HEK293T (cell line): ENCODE measurements at places on chromosomes 5 and 9.

DNA sequence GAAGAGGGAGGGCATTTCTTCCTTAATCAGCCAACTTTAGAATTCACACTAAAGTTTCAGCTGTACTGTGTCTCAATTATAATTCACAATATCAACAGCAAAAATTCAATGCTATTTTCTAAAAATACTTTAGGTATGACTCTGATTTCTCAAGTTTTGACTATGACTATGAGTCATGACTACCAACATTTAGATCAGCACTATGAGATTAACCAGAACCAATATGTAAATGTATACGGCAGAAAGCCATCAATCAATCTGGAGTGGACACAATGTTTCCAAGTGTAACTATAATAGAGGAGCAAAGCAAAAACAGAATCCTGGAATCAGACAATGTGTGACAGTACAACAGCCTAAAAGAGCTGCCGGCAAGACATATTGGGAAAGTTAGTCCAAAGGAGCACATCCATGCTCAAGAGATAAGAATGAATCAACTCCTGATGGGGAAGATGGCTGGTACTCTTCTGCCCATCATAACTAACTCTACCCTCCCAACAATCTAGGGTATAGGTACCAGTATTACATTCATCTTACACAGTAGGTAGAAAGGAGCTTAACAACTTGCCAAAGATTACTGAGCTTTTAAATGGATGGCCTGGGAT lies 294.4 kb downstream of the SEMA5A start:
- no peak for DNase-seq

GRCh38 chr5:28483327-28484025 lies 1445.1 kb upstream of the CDH9 start:
- DNase-seq, result no peak

GRCh38 chr5:164672931-164673694 lies 1167.7 kb downstream of the MAT2B start:
- peak; percentile 11 for DNase-seq

DNA sequence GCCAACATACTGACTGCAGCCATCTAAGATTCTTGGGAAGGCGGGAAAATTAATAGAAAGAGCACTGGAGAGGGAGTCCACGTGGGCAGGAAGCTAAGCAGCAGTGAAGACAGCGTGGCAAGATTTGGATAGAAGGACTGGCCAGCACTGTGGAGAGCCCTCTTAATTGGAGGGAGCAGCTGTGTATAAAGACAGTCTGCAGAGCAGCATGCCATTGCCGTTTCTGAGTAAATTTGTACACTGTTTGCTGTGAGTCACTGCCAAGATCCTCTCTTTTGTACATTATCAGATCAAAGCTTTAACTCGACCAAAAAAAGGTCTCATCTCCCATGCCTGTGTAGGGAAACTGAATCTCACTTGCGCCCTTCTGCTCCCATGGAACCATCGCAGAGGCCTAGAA lies 45.3 kb downstream of the INSYN2B start:
- no peak for DNase-seq

GRCh38 chr5:149035372-149035790 lies 27.5 kb downstream of the SH3TC2 start:
- DNase-seq, result peak; percentile 72

GRCh38 chr9:105639936-105640335 lies 22.3 kb upstream of the TAL2 start:
- DNase-seq, result no peak

- DNase-seq, result no peak
These were observed 30.1 kb downstream of the ARRDC3 start for GRCh38 chr5:91352831-91353695.

DNA sequence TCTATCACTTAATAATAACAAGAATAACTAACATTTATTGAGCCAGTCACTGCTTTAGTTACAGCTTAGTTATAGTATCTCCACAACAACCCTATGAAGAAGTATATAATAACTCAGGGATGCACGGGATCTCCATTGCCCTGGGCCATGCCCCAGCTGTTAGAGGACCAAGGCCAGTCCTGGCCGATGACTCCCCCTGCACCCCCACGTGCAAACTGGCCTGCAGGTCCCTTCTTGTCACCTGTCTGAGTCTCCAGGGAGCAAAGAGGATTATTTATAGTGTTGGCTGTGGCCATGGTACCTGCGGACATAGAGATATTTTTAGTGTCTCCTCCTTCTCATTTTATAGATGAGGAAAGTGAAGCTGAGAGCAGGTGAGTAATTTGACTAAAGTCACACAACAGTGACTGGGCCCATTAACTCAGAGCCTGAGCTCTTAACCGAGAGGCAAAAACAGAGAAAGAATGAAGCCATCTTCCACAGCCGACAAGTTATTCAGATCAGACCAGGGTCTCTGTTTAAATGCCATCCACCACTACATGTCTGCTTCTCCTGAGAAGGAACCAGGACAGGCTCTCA lies 94.4 kb downstream of the TMEM215 start:
- no peak for DNase-seq

GRCh38 chr5:9512457-9512856 lies 33.4 kb downstream of the SEMA5A start:
- no peak for DNase-seq
